ENCODE measurements at places on chromosomes 2 and 18.

DNA sequence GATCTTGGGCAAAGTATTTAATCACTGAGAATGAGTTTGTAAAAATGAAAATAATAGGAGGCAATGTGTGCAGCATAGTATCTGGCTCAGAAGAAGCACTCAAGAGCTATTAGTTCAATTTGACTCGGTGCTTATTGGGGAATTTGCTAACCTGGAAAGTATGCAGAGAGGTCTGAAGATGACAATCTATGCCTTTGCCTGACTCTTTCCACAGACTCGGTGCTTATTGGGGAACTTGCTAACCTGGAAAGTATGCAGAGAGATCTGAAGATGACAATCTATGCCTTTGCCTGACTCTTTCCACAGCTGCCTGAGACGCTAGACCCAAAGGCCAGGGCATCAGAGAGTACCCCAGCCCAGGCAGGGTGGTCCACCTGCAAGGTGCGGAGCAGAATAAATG, 12.2 kb upstream of the SH3BP4 start:
- no peak for DNase-seq

DNA sequence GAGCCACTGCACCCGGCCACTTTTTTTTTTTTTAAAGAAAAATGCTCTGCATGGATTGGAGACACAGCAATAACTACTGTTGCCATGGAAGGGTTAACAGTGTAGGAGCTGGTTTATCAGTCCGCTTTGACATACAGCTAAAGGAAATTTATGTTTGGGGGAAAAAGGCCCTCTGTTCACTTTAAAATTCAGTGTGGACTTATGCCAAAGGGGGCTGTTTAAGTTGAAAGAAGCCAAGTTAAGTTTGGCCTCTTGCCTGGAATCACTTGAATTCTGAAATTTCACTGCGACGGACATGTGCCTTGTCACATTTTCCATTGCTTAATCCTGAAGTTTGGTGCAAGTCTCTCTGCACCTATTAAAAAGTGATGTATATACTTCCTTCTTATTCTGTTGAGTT, 3.1 kb downstream of the KCNE4 start:
- DNase-seq: no peak

- no peak for DNase-seq
Measured at GRCh38 chr2:128625963-128626759, 307.5 kb upstream of the HS6ST1 start.

DNA sequence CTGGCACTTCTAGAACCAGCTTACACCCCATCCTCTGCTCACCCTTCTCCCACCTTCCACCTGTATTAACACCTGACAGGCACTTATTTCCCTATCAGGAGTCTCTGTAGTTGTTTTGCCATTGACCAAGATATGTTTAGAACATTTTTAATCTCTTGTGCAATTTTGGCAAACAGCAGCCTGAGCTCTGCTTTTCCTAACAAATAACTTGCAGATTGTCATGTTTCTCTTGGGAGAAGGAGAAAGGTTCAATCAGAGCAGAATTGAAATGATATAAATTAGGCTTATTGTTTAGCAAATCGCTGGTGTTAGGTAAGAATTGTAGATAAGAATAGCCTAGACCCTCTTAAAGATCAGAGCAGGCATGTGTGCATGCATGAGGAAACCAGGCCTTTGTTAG, 225.5 kb downstream of the PARD3B start:
- DNase-seq: no peak

DNA sequence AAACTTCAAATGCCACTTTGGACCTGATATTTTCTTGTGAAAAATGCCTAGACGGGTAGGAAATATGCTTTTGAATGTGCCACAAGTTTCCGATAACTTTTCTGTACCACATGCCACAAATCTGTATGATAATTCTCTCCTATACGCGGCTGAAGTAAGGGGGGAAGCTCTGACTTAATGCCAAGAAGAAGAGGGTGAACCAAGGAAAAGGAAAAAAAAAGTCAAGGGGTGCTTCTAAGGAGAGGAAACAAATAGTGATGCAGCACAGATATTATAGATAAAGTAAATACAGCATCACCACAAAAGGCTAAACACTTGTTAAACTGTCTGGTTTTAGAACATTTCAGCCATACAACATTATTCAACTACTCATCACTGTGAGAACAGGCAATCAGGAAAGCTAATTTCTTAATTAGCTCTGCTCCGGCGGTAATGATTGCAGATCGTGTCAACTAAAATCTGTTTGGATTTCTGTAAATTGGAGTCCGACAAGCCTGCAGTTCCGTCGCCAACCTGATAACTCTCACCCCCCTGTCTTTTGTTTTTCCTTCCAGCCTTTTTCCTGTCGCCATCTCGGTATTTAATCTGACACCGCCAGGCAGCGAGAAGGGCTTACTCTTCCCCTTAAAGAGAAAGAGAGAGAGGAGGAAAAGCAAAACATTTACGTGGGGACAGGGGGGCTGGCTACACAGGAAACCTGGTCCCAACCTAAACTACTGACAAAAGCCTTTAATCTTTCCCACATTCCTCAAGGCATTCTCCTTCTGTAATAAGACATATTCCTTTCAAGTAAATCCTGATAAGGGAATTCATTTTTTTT, 67.5 kb downstream of the ZEB2 start:
- no peak for DNase-seq

- no peak for DNase-seq
Measured at GRCh38 chr2:207341804-207342203, 176.1 kb upstream of the KLF7 start.

GRCh38 chr2:238897911-238898311, 50.0 kb downstream of the TWIST2 start:
- no peak for DNase-seq

GRCh38 chr18:3453540-3454364, 3.8 kb downstream of the TGIF1 start:
- DNase-seq: peak; percentile 53

DNA sequence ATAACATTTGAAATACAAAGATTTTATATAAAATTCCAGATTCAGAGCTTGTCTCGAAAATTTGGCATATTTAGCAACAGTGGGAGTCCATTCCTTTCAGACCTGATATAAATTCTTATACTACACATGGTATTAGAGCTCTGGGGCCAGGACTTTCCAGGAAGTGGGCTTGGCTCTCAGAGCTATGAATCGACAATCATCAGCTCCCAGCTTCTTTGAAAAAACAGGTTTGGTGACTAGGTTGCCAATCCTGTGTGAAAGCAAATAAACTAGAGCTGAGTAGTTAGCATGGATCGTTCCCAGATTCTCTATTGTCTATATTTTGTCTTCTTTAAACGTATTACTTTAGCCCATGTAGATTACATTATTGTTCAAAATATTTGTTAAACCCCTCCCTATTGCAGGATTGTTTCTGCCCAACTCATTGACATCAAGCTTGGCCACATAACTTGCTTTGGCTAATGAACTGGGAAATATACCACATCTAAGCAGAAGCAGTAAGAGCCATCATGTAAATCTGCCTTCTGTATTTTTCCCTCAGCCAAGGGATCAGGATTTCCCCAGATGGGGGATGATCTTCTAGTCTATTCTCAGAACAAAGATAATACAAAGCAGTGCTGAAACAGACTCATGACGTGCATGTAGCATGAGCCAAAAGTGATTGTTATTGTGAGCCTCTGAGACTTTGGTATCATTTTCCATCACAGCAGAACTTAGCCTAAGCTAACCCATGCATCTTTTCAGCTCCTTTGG, 105.4 kb downstream of the KCNH7 start:
- no peak for DNase-seq

DNA sequence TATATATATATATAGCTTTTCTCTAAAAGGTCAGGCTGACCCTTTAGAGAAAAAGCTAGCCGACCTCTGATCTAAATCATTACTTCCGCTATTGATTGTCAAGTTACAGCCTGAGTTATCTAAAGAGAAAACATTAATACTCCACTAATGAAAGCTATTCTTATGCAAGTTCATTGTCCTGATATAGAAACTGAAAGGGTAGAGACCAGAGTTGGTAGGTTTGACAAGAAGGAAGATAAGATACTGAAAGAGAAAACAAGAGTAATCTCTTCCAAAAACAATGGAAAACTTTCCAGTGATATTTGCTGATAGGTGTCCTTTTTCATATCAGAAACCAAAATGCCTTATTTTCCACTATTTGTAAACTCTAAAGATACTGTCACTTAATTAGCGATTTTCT, 62.8 kb upstream of the SLC39A10 start:
- no peak for DNase-seq

DNA sequence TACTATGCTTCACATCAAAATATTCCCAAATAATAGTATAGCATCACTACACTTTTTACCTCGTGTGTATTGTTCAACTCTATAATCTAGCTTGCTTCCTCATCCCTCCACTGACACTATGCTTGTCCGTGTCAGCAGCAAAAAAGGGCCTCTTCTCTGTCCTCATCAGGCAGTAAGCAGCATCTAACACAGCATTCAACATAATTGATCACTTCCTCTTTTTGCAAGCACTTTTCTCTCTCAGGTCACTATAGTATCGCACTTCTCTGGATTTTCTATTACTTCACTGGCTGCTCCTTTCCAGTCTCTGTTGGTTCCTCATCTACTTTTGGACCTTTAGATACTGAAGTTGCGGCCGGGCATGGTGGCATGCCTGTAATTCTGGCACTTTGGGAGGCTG, 64.9 kb upstream of the ZSWIM2 start:
- no peak for DNase-seq

DNA sequence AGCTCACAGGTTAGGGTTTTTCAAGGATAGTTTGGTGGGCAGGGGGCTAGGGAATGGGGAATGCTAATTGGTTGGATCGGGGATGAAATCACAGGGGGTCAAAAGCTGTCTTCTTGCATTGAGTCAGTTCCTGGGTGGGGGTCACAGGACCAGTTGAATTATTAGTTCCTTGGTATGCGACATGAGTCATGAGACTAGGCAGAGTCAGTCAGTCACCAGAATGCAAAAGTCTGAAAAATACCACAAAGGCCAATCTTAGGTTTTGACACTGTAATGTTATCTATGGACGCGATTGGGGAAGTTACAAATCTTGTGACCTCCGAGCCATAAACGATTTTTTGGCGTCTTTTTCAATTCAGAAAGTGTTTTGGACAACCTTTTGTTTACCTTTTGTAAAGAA, 101.2 kb downstream of the ZNF519 start:
- no peak for DNase-seq

DNA sequence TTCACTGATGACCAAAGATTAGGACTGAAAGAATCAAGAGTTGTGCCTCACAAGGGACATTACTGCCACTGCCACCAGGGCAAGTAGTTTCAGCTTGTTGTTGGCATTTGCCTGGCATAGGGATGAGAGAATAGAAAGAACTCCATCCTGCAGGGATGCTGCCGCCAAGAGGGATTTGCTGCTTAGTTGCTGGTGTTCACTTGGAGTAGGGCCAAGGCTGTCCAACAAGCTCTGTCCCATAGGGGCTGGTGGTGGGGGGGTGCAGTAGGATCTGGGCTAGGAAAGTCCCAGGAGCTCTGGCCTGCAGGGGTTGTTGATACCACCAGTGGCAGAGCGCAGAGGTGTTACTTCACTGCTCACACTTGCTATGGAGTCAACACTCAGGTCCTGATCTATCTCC, 84.9 kb upstream of the MGAT4A start:
- DNase-seq: no peak

DNA sequence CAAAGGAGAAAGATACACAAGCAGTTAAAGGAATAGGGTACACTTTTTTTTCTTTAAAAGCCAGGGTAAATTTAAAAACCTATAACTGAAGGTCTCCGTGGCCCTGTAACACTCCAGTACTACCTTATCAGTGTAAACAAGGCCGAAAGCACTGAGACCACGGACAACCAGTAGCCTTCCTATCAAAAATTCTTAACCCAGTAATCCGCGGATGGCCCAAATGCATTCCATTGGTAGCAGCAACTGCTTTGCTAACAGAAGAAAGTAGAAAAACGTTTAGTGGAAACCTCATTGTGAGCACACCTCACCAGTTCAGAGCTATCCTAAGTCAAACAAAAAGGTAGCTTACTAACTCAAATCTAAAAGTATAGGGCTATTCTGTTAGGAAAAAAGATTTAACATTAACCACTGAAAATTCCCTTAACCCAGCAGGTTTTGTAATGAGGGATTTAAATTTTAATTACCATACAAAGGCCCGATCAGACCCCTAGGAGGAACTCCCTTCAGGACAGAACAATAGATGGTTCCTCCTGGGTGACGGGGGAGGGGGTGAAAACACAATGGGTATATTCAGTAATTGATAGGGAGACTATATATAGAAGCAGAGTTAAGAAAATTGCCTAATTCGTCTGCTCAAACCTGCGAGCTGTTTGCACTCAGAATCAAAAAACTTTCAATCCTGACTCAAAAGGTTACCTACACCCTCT, 50.8 kb upstream of the CWC22 start:
- DNase-seq: no peak

GRCh38 chr2:172215936-172216335, 113.2 kb upstream of the DLX2 start:
- DNase-seq: no peak

DNA sequence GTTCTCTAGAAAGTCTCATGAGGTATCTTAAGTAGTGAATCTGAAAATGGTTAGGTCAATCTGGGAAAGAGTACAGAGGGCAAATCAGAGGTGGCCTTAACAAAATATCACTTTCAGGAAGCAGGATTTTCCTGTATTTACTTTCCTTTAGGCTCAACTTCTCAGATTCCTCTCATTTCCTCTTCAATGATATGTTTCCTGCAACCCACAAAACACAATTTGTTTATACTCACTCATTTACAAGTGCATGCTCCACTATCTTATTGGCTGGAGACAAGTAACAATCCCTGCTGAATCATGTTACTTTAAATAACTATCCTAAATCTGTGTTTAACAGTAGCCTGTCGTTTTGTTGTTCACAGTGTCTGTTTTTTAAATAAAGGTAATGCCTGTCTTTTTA, 228.1 kb downstream of the DSC3 start:
- no peak for DNase-seq

DNA sequence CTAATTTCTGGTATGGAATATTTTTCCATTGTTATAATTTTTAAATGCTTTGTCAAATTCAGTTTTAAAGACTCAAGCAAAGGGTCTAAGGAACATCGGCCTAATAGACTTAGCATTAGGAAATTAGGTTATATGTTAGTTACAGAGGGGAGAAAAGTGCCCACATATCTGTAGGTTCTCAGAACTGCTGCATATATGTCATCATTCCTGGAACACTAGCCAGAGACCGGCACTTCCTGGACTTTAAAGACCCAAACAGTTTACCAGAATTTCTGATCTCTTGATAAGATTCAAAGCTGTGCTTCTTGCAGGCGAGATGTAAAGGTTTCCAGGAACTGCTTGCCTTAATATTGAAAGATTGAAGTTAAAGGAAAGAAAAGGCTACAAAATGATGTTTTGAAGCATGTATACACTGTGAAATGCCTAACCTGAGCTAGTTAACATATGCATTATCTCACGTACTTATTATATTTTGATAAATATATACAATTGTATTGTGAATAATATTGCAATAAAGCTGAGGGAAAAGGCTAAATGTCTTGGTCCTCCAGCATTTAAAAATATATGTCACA, 993.6 kb downstream of the LRP1B start:
- no peak for DNase-seq

DNA sequence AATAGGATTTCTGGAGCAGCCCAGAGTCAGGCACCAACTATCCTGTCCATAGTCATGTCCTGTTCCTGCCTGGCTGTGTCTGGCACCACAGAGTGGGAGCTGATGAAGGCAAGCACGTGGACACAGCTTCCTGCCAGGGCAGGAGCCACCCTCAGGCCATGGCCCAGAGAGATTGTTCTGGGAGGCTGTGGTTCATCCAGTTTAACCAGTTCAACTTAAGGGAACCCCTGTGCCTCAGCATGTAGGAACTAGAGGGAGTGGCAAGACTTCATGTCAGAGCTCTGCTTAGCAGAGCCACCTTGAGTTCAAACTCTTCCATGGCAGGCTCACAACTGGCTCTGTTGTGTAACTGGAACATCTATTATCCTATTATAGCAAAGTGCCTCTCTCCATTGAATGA, 73.2 kb upstream of the NCKAP5 start:
- peak; percentile 89 for DNase-seq

All from globus pallidus (tissue), 1 donor.